ENCODE measurements at places on chromosomes 1 and 21. TPM values are rescaled to one million over a fixed set of nuclear protein-coding genes. Genes with fewer than 3 reads are reported as not detected.

- no peak for DNase-seq
- no peak overlapping the region for H3K27ac ChIP-seq
- H3K4me1 ChIP-seq = peaks cover 14% of the 10 kb centered on the region
- H3K36me3 ChIP-seq = no peaks in the 10 kb centered on the region
Observed at GRCh38 chr1:9836632-9836960, 12.8 kb upstream of the CLSTN1 start.

- no peak for DNase-seq
- H3K4me1 ChIP-seq = no peaks in the 10 kb centered on the region
- no peak overlapping the region for H3K4me3 ChIP-seq
- peaks cover 34% of the 10 kb centered on the region for H3K36me3 ChIP-seq
- no peak overlapping the region for H3K27ac ChIP-seq
Observed at GRCh38 chr1:235147269-235147668, 13.8 kb downstream of the RBM34 start.

- no peak overlapping the region for H3K4me3 ChIP-seq
- H3K36me3 ChIP-seq = no peaks in the 10 kb centered on the region
- H3K27ac ChIP-seq = no peak overlapping the region
- no peak for DNase-seq
- H3K4me1 ChIP-seq = peaks cover 2% of the 10 kb centered on the region
Observed at GRCh38 chr1:187630653-187631380, 802.1 kb downstream of the PLA2G4A start.

- peaks cover 2% of the 10 kb centered on the region for H3K4me1 ChIP-seq
- no peak overlapping the region for H3K4me3 ChIP-seq
- peaks cover 36% of the 10 kb centered on the region for H3K27me3 ChIP-seq
- H3K27ac ChIP-seq = no peak overlapping the region
- H3K36me3 ChIP-seq = no peaks in the 10 kb centered on the region
Observed at GRCh38 chr1:35656148-35656862, 15.0 kb upstream of the PSMB2 start.

DNA sequence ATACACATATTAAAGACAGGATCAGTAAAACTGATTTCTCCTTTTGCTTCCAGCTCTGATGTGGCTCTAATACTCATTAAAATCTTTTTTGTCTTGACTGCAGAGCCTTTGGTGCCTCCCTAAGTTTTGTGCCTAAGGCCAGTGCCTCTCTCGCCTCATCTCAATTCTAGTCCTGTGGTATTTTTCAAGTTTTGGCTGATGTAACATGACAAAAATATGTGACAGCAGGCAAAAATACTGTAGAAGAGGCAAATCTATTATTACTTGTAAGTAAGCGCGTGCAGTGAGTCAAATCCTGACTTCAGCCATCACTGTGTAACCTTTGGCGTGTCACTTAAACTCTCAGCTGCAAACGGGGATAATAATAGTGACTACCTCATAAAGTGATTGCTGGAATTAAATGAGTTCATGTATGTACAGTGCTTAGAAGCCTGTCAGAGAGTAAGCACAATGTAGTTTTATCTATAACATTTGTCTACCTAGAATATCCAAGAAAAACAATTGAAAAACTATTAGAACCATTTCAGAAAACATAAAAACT is 74.0 kb downstream of the MAB21L3 start:
- H3K4me3 ChIP-seq = no peak overlapping the region
- H3K36me3 ChIP-seq = no peaks in the 10 kb centered on the region
- no peak overlapping the region for H3K27ac ChIP-seq
- H3K27me3 ChIP-seq = peaks cover 65% of the 10 kb centered on the region
- no peaks in the 10 kb centered on the region for H3K4me1 ChIP-seq

GRCh38 chr1:176073524-176074157 is 133.4 kb downstream of the COP1 start:
- H3K27ac ChIP-seq = no peak overlapping the region
- H3K4me1 ChIP-seq = peaks cover 5% of the 10 kb centered on the region
- DNase-seq = no peak

- peak overlapping the region; percentile 14 for H3K4me3 ChIP-seq
- peak overlapping the region; percentile 74 for H3K27ac ChIP-seq
- peaks cover 31% of the 10 kb centered on the region for H3K36me3 ChIP-seq
- H3K27me3 ChIP-seq = no peaks in the 10 kb centered on the region
Observed at GRCh38 chr1:39418236-39418635, 73.2 kb upstream of the BMP8A start.

DNA sequence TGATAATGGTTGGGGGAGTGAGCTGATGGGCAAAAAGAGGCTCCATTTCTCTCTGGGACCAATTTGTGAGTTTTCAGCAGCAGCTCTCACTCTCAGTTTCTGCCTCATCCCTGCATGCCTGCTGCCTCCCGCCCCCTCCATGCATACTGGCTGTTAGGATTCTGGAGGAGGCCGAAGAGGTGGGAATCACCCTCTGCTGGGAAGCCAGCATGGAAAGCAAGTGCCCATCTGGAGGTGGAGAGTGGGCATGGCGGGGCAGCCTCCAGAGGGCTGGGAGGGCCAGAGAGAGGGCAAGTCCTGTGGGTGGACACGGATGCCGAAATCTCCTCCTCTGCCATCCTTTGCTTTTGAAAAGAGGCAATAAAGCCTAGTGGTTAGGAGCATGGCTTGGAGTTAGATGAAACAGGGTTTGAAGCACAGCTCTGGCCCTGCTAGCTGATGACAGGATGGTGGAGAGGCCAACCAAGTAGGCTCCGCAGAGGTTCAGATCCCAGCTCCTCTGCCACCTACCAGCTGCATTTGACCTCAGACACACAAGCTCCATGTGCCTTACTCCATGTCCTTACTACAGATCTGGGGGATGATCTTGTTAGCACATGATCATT is 113.4 kb downstream of the GRIK3 start:
- DNase-seq = peak; percentile 70
- H3K4me1 ChIP-seq = no peaks in the 10 kb centered on the region
- no peak overlapping the region for H3K27ac ChIP-seq

DNA sequence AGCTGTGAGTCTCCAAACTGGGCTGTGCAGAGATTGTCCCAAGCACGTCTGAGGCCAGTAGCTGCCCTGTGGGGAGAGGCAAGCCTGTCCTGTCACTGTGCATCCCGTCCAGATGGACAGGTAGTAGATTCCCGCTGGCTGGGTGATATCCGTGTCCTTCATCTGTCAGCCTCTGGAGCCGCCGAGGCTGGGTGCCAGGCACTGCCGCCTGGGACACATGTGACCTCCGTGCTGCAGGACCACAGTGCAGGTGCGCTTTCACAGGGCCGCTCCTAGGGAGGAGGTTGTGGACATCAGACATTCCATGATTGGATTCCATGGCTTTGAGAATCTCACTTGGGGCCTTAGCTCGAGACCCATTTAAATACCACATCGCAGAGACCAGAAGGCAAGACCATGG is 4.7 kb downstream of the PDXK start:
- H3K36me3 ChIP-seq = peaks cover 4% of the 10 kb centered on the region
- H3K4me1 ChIP-seq = peaks cover 55% of the 10 kb centered on the region
- no peak overlapping the region for H3K4me3 ChIP-seq
- no peaks in the 10 kb centered on the region for H3K27me3 ChIP-seq
- H3K27ac ChIP-seq = no peak overlapping the region

GRCh38 chr1:14263225-14263624 is 335.3 kb upstream of the KAZN start:
- H3K4me3 ChIP-seq = no peak overlapping the region
- no peaks in the 10 kb centered on the region for H3K36me3 ChIP-seq
- no peak for DNase-seq
- no peak overlapping the region for H3K27ac ChIP-seq
- H3K4me1 ChIP-seq = no peaks in the 10 kb centered on the region

DNA sequence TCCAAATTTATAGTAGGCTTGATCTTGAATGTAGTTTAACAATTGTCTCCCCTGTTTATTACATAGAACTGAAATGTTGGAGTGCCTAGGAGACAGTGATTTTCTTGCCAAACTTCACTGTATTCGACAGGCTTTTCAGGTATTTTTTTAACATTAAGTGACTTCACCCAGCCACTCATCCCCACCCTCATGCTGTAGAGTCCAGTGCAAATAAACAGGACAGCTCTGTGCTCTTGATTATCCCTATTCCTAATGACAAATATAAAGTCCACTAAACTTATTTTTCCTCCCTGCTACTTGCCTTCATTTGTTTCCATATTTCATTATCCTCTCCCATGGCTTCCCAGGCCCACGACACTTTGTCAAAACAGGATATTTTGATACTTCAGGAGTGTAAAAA is 29.2 kb upstream of the NEXN start:
- peak overlapping the region; percentile 24 for H3K27ac ChIP-seq
- peaks cover 16% of the 10 kb centered on the region for H3K4me1 ChIP-seq
- H3K27me3 ChIP-seq = no peaks in the 10 kb centered on the region
- H3K36me3 ChIP-seq = peaks cover 41% of the 10 kb centered on the region
- H3K4me3 ChIP-seq = no peak overlapping the region
- DNase-seq = no peak

DNA sequence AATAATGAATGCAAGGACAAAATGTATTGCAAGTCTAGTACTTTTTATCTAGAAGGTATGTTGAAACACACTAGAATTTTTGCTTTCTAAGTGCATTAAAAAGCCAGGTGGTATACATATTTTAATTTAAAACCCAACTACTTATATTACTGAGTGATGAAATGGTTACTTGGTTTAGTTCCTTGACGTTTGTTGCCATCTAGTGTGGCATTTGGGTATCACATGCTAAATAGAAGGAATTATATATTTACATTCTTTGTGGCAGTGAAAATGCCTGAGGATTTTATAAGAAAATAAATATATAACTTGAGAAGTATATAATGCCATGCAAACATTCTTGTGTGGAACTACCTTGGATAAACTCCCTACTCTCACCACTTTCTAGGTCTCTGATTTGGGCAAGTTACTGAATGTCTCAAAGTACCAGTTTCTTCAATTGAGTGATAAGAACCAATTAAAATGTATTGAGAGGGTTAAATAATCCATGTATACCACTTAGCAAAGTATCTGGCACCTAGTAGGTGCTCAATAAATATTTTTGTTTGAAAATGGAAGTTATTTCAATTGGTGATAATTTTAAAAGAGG is 69.6 kb downstream of the SDCCAG8 start:
- H3K4me1 ChIP-seq = peaks cover 3% of the 10 kb centered on the region
- H3K36me3 ChIP-seq = peaks cover 1% of the 10 kb centered on the region
- DNase-seq = no peak
- no peak overlapping the region for H3K4me3 ChIP-seq
- no peaks in the 10 kb centered on the region for H3K27me3 ChIP-seq
- no peak overlapping the region for H3K27ac ChIP-seq

DNA sequence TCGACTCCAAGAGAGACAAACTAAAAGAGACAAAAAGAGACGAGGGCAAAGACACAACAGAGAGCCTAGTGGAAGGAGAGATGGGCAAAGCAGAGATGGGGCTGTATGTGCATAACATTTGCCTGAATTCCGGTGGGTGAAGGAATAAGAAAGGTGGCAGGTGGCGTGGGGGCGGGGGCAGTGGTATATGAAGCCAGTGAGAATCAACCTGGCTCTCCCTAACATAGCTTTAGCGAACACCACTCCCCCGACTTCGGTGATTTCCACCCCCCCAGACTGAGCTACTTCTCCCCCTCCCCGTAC is 1.1 kb downstream of the INKA2 start:
- peak overlapping the region; percentile 37 for H3K27ac ChIP-seq
- DNase-seq = no peak
- H3K4me1 ChIP-seq = peaks cover 24% of the 10 kb centered on the region
- peak overlapping the region; percentile 93 for H3K4me3 ChIP-seq

DNA sequence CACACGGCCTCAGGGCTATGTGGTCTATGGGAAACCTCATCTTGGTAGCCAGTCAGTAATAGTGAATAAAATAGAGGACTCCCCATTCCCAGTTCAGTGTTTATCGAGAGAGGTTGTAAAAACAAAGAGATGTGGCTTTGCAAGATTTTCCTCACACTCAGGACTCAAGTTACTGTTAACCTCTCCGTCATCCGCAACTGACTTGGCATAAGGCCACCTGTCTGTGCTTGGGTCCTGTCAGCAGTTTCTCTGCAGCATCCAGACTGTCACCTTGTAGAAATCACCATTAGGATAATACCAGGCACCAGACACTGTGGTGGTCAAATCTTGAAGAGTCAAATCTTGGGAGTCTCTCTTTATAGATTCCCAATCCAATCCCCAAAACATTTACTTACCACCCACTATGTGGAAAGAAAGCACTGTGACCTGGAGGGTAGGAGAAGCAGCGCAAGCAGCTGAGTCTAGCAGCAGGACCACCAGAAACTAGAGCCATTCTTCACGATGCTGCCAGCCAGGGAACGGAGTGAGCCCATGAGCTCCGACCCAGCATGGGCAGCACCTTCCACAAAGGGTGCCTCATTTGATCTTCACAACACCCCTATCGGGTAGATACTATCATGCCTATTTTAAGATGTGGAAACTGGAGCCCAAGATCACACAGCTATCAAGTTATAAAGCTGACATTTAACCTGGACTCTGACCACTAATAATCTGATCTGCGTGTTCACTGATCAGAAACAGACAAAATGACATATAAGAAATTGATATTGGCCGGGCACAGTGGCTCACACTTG is 5.6 kb upstream of the GPR25 start:
- peaks cover 18% of the 10 kb centered on the region for H3K36me3 ChIP-seq
- H3K27me3 ChIP-seq = peaks cover 9% of the 10 kb centered on the region
- no peak overlapping the region for H3K4me3 ChIP-seq

- no peaks in the 10 kb centered on the region for H3K27me3 ChIP-seq
- no peak overlapping the region for H3K4me3 ChIP-seq
- no peak for DNase-seq
- H3K27ac ChIP-seq = no peak overlapping the region
- H3K36me3 ChIP-seq = no peaks in the 10 kb centered on the region
Observed at GRCh38 chr21:32481875-32482408, 69.4 kb downstream of the EVA1C start.

- peaks cover 80% of the 10 kb centered on the region for H3K36me3 ChIP-seq
- no peaks in the 10 kb centered on the region for H3K27me3 ChIP-seq
- H3K4me3 ChIP-seq = no peak overlapping the region
Observed at GRCh38 chr1:244413736-244414135, 38.0 kb downstream of the ADSS2 start.

- H3K4me1 ChIP-seq = peaks cover 22% of the 10 kb centered on the region
- H3K36me3 ChIP-seq = no peaks in the 10 kb centered on the region
- H3K27ac ChIP-seq = no peak within 1 kb of the TSS
Observed at GRCh38 chr1:26862781-26863684, at the start of gene SFN. TSS of gene SFN (plus strand) at chr1:26863149. CDS start at chr1:26863213, 64 bp downstream.

The CFH gene
- 252 TPM for total RNA-seq

The SMPDL3B gene
- total RNA-seq = not detected

The MTMR11 gene
- 14.8 TPM for total RNA-seq

The FAM72B gene
- 2.5 TPM for total RNA-seq

The CDA gene
- not detected for total RNA-seq

The GBP2 gene
- total RNA-seq = 1.6 TPM

The OR2M3 gene
- total RNA-seq = not detected

The TRAF3IP3 gene
- not detected for total RNA-seq

The IGSF3 gene
- total RNA-seq = 51.7 TPM

The SPRR3 gene
- not detected for total RNA-seq
